ENCODE measurements at places on chromosomes 7 and 10.

DNA sequence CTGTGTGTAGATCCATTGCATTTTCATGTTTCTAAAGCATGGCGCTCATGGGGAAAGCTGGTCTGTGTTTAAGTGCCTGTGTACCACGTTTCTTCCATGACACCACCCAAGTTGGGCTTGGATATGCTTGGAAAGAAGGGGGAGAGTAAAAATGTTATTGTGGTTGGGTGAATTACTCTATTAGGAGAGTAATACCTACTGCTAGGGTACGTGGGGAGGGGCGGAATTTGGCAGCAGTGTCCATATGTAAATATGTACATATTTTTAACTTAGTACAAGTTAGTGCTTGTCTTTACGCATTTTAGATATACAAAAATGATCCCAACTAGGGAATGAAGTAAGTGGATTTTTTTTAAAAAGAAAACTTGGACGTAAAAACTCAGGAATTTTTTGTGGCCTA is 42.9 kb upstream of the SAMD8 start:
- DNase-seq = no peak

DNA sequence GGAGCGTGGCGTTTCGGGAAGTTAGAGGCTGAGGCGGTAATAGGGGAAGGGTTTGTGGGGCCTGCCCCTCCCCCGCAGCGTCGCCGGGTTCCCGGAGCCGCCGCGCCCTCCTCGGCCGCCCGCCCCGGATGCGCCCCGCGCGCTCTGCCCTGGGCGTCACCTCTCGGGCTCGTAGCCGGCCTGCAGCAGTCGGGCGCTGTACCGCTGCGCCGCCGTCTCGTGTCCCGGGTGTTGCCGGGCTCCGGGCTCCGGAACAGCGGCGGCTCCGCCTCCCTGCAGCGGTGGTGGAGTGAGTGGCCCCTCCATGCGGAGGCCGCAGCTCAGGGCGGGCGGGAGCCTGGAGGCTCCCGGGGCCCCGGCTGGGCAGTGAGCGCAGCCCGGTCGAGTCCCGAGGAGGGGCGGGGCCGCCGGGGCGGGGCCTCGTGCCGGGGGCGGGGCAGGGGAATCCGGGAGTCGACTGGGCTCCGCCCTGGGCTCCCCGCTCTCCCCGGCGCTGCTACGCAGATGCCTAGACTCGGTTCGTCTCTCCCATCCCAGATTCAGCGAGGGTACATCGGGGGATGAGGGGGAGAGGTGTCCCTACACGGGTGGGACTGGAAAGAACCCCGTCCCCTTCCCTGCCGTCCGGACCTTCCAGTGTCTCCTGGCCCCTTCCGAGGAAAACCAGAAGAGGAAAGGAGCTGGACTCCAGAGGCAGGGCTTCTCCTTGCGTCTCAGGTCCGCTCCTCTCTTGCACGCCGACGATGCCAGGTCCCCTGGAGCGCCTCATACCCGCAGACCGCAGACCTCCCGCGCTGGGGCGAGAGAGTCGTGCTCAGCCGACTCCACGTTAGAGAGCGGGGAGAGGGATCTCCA is at the start of gene IMPDH1:
TSS of gene IMPDH1 (minus strand) at position 387 of the 855 bp plus-strand sequence. CDS start at position 306, 81 bp downstream.
- peak; percentile 84 for DNase-seq

GRCh38 chr7:50359995-50360925 is 55.7 kb downstream of the IKZF1 start:
- no peak for DNase-seq

- no peak for DNase-seq
Observed at GRCh38 chr10:95559471-95559870, 1.7 kb downstream of the SORBS1 start.

- peak; percentile 94 for DNase-seq
Observed at GRCh38 chr7:36389371-36390198, at the start of gene ANLN. TSS of gene ANLN (plus strand) at chr7:36389862. CDS start at chr7:36390027, 165 bp downstream.

DNA sequence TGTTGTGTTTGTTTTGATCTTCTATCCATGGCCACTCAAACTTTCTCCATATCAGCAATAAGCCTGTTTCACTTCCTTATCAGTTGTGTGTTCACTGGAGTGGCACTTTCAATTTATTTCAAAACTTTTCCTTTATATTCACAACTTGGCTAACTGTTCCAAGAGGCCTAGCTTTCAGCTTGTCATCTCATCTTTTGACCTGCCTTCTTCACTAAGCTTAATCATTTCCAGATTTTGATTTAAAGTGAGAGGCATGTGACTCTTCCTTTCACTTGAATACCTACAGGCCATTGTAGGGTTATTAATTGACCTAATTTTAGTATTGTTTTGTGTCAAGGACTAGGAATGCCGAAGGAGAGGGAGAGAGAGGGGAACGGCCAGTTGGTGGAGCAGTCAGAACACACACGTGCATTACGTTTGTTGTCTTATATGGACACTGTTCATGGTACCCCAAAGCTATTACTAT is 5.5 kb upstream of the GNAT3 start:
- no peak for DNase-seq

GRCh38 chr7:89606511-89606910 is 547.8 kb upstream of the STEAP1 start:
- DNase-seq = no peak

DNA sequence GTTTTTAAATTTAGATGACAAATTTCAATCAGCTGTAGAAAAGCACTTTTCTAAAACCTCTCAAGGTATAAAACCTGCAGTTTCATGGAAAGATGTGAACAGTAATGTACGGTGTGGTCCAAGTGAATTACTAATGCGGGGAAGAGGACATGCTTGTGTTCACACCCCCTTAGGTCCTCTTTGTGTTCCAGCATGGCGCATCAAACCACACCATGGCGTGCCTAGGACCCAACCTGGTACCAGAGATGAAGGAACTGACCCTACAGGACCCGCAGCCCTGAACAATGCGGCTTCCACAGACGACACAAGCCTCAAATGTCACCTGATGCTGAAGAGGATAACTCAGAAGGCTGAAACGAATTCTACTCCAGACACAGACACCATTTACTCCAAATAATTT is 81.3 kb upstream of the GPR22 start:
- DNase-seq = no peak

All from right lung (tissue), 10 donors.